GM23248 (cell line): ENCODE measurements at places on chromosomes 4 and X.

DNA sequence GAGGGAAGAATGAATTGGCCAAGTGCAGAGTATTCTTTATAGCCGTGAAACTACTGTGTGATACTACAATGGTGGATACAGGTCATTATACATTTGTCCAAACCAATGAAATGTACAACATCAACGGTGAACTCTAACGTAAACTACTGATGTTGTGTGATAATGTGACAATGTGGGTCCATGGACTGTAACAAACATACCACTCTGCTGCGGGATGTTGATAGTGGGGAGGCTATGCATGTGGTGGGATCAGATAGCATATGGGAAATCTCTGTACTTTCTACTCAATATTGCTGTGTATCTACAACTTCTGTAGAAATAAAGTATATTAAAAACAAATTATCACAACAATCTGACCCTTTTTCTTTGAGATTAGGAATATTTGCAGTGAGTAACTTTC, 101.1 kb downstream of the TEX13C start:
- no peaks in the 10 kb centered on the region for H3K27me3 ChIP-seq
- no peak overlapping the region for H3K4me3 ChIP-seq
- H3K36me3 ChIP-seq, result no peaks in the 10 kb centered on the region

DNA sequence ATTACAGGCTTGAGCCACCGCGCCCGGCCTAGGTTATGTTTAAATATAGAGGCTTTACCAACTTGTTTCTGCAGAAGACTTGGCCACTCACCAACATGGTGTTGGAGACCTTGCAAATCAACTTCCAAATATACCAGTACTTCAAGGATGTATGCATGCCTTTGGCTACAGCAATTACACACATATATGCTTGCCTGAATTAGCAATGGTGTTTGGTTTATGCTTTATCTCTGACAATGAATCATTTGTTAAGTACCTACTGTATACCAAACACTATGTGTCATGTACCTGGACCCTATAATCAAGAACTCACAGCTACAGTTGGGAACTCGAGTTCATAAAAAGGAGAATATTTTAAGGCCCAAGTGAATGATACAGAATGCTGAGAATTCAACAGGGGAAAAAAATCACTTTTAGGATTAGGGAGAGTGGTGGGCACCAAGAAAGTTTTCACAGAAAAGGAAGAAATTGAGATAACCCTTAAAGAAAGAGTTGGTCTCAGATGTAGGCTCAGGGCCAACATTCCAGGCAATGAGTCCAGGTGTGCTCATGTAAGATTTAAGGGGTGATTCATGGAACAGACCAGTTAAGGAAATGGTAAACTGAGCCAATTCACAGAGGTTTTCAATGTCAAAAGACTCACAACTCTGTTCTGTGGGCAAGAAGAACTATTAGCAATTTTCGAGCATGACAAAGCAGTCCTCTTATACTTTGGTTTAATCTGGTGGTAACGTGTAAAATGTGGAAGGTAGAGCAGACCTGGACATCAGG, 98.9 kb downstream of the BCOR start:
- H3K27ac ChIP-seq, result no peak overlapping the region
- DNase-seq, result no peak
- no peaks in the 10 kb centered on the region for H3K4me1 ChIP-seq
- H3K36me3 ChIP-seq, result no peaks in the 10 kb centered on the region
- no peak overlapping the region for H3K4me3 ChIP-seq
- no peaks in the 10 kb centered on the region for H3K27me3 ChIP-seq

DNA sequence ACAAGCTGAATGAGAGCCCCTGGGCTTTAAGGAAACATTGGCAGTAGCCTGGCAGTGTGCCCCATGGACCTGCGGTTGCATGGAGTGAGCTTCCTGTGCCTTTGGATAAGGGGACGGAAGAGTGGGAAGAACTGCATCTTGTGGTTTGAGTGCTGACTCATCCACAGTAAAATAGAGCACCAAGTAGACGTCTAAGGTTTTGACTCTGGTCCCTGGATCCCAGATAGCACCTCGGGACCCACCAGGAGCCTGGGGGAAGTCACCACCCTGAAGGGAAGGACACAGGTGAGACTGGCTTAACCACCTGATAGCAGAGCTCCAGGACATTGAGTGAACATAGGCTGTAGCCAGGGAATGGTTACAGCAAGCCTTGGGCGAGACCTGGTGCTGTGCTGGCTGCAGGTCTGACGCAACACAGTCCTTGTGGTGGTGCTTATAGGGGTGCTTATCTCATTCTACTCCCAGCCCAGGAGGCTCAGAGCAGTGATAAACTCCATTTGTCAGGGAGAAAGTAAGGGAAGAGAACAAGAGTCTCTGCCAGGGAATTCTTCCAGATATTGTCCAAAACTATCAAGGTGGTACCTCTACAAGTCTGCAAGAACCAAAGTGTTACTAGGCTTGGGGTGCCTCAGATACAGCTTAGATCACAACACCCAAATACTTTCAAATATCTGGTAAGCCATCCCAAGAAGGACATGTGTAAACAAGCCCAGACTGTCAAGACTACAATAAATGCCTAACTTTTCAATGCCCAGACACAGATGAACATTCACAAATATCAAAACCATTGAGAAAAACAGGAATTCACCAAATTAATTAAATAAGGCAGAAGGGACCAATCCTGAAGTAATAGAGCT, 123.6 kb upstream of the TET2 start:
- no peaks in the 10 kb centered on the region for H3K36me3 ChIP-seq
- H3K4me1 ChIP-seq, result no peaks in the 10 kb centered on the region
- H3K27me3 ChIP-seq, result no peaks in the 10 kb centered on the region
- no peak for DNase-seq
- no peak overlapping the region for H3K27ac ChIP-seq

GRCh38 chrX:155997436-155997835, at the start of gene IL9R:
TSS of gene IL9R (plus strand) at chrX:155997696. CDS start at chrX:155997760, 64 bp downstream.
- H3K4me3 ChIP-seq, result no peak within 1 kb of the TSS
- no peak for DNase-seq
- no peaks in the 10 kb centered on the region for H3K36me3 ChIP-seq

DNA sequence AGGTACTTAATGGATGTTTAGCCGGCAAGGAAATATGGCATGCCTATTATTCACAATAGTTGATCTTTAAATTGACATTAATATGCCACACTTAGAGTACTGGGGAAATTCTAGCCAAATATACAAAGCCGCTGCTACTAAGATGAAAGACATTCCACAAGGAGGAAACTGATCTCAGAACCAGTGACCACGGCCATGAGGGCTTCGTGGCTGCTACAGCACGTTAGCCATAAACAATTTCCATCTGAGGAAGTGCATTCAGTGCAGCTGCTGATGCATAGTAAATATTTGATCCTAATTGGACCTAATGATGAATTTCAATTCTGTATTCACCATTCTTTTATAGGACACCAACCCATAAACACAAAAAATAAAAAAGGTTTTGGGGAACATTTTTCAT, 59.1 kb downstream of the SORBS2 start:
- peaks cover 32% of the 10 kb centered on the region for H3K27me3 ChIP-seq
- no peaks in the 10 kb centered on the region for H3K36me3 ChIP-seq
- no peak overlapping the region for H3K27ac ChIP-seq
- no peaks in the 10 kb centered on the region for H3K4me1 ChIP-seq
- no peak overlapping the region for H3K4me3 ChIP-seq

DNA sequence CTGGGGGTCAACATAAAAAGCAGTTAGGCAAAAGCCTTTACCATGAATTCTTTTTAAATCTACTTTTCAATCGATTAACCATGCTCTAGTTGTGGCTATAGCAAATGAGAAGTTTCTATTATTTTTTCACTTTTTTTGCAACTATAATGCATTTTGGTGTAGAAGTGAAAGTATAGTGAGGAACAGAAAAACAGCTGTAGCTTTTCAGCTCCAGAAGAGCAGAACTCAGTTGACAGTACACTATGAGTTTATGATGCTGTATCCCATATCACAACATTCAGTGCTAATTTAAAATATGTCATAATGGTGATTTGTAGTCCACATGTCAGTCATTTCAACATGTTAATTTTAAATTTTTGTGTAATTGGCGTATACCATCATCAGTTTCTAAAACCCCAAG, 8.7 kb upstream of the MUC7 start:
- no peak overlapping the region for H3K4me3 ChIP-seq
- no peak overlapping the region for H3K27ac ChIP-seq
- no peak for DNase-seq
- H3K4me1 ChIP-seq, result no peaks in the 10 kb centered on the region
- H3K36me3 ChIP-seq, result no peaks in the 10 kb centered on the region
